Anterior cingulate cortex (tissue), 58 donors: ENCODE measurements at places on chromosomes 3 and 15.

- no peak for DNase-seq
Observed at GRCh38 chr3:161927131-161927530, 430.5 kb downstream of the OTOL1 start.

- no peak for DNase-seq
Observed at GRCh38 chr15:66720206-66721010, 18.4 kb downstream of the SMAD6 start.

DNA sequence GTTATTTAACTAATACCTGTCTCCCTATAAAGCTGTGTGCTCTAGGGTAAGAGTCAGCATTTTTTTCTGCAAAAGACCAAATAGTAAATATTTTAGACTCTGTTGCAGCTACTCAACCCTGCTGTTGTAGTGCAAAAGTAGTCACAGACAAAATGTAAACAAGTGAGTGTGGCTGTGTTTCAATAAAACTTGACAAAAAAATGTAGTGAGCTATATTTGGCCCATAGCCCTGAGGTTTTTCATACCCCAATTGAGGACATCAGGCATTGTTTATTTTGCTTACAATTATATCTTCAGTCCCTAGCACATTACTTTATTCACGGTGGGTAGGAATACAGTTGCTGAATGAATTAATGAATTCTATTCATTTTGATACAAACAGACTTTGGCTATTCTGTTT lies 58.7 kb upstream of the TBC1D5 start:
- DNase-seq: no peak

- DNase-seq: no peak
Observed at GRCh38 chr3:14481646-14482036, 58.5 kb downstream of the GRIP2 start.

GRCh38 chr3:114590309-114591047 lies 296.6 kb downstream of the TIGIT start:
- no peak for DNase-seq

GRCh38 chr15:45863881-45864580 lies 229.2 kb downstream of the SQOR start:
- DNase-seq: no peak
